SK-N-DZ (cell line): ENCODE measurements at places on chromosomes 16 and 17.
A peak's percentile ranks its signal among the peaks of the same experiment; 100 is the strongest.

- no peak for DNase-seq
Observed at GRCh38 chr17:3641717-3642486, 5.3 kb downstream of the CTNS start.

DNA sequence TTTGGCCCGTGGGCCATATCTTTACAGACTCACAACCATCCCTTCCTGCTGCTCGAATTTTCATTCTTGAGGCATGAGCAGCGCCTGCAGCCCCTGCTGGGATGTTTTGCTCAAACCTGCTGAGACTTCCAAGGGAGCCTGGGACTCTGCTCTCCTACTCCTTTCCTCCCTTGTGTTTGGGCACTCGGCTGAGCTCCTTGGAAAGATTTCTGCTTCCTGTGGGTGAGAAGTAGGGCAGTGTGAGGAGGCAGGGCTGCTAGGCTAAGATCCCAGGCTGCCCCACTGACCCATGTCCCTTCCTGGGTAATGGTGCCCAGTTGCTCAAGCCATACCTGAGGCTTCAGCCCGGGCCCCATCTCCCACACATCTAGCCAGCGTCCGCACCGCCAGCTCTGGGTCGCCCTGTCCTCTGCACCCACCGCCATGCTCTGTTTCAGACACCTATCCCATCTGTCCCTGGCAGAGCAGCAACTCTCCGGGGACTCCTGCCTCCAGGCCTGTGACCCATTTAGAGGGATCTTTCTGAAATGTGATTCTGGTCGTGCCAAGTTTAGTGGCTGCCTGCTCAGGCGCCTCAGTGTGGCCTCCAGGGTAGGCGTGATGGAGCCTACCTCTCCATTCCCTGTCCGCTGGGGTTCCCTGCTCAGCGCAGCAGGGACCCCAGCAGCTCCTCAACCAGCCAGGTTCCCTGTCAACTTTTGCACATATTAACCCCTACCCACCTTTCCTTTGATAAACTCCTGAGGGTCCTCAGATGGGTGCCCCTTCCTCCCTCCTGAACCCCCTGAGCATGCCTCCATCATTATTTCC lies 190.1 kb downstream of the CCDC182 start:
- DNase-seq: no peak

- DNase-seq: no peak
Observed at GRCh38 chr17:65783845-65784334, 222.4 kb upstream of the AXIN2 start.

GRCh38 chr17:51322390-51323029 lies 62.2 kb downstream of the UTP18 start:
- peak; percentile 32 for DNase-seq

DNA sequence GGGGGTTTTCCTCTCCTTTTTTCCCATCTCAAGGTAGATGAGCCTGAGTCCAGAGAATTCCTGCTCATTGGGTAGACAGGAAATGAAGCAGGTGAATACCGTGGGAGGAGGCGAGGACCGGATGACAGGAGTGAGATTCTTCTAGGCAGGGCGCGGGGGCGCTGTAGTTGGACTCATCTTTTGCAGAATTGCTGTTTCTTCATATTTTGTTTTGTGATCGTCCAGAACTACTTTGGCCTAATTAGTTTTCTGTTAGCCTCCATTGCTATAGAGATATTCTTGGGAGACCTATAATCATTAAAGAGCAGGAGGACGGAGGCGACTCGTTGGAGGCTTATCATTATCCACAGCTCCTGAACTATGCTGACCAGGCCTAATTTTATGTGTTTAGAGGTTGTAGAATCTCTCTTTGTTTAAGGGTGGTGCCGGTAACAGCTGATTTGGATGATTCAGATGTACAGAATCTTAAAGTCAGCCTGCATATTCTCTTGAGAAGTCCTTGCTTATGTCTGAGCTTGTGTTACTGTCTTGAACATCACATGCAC lies 650 bp downstream of the ATP6V0A1 start:
- DNase-seq: peak; percentile 61

GRCh38 chr17:17972126-17972951 lies at the start of the genes DRC3 and TOM1L2:
DRC3 (plus strand) TSS chr17:17972862; CDS start chr17:17977599, 4,737 bp downstream.
TOM1L2 (minus strand) TSS chr17:17972400; CDS start chr17:17972313, 87 bp downstream.
- DNase-seq: peak; percentile 100

- no peak for DNase-seq
Observed at GRCh38 chr16:66612422-66612821, 7.9 kb downstream of the CMTM3 start.

GRCh38 chr17:78875363-78876093 lies 27.5 kb downstream of the CEP295NL start:
- peak; percentile 56 for DNase-seq

- no peak for DNase-seq
Observed at GRCh38 chr16:81457326-81458133, 12.9 kb downstream of the CMIP start.

- no peak for DNase-seq
Observed at GRCh38 chr17:35242158-35242804, 591 bp upstream of the SLFN5 start.

- DNase-seq: no peak
Observed at GRCh38 chr17:61456061-61456681, 3.9 kb downstream of the TBX4 start.

DNA sequence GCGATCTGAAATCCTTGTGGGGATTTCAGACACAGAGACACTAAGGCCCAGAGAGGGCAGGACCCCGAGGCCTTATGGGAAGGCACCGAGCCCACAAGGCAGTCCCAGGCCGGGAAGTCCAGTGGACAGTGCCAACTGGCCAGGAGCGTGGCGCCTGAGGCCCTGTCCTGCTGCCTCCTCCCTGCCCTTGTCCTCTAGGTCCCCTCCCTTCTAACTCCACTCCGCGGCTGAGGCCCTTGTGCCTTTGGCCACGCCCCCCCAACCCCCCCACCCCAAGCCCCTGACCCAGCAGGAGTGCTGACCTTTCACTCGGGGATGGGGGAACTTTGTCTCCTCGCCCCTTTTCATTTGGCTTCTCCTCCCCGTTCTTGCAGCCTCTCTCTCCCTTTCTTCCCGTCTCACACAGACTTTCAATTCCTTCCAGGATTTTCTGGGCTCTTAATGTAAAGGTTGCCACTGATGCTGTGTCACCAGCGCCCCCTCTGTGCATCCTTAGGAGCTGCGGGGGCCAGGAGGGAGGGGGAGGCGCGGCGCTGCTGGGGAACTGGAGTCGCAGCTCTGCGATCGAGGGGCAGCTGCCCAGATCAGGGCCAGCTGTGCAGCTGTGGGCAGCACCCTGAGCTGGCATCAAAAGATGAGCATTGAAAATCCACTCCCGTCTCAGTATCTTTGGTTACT lies 29.1 kb downstream of the CRHR1 start:
- DNase-seq: no peak

GRCh38 chr16:84033251-84034195 lies 9.1 kb downstream of the SLC38A8 start:
- DNase-seq: no peak

- DNase-seq: no peak
Observed at GRCh38 chr17:79038545-79039135, 14.7 kb downstream of the C1QTNF1 start.

GRCh38 chr17:18278867-18279266 lies 18.4 kb downstream of the MIEF2 start:
- DNase-seq: no peak

GRCh38 chr17:61669522-61669921 lies 78.5 kb upstream of the NACA2 start:
- DNase-seq: no peak

DNA sequence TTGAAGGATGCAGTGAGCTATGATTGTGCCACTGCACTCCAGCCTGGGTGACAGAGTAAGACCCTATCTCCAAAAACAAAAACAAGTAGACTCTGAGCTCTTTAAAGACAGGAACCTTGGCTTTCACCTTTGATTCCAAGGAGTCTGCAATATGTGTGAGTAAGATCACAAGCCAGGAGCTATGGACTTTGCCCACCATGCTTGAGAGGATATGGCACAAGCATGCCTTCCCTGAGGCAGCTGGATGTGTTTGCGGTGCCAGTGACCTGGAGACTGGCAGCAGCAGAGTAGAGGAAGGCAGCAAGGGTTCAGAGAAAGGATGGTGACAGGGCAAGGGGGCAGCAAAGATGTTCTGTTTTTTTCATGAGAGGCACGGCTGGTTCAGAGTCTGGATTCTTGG lies 14.5 kb upstream of the PRKCA start:
- no peak for DNase-seq

GRCh38 chr16:86061721-86062120 lies 162.8 kb downstream of the IRF8 start:
- DNase-seq: no peak

DNA sequence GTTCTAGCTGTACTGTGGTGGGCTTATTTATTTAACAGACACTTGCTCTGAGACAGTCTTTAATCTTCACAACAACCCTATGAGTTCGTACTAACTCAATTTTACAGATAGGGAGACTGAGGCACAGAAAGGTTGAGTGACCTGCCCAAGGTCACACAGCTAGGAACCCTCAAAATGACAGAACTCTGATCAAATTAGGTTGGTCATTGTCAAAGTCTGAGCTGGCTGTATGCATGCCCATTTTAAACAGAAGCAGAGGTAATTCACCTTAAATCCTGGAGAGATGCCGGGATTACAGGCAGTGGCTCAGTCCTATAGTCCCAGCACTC lies 24.9 kb downstream of the LAT start:
- no peak for DNase-seq

DNA sequence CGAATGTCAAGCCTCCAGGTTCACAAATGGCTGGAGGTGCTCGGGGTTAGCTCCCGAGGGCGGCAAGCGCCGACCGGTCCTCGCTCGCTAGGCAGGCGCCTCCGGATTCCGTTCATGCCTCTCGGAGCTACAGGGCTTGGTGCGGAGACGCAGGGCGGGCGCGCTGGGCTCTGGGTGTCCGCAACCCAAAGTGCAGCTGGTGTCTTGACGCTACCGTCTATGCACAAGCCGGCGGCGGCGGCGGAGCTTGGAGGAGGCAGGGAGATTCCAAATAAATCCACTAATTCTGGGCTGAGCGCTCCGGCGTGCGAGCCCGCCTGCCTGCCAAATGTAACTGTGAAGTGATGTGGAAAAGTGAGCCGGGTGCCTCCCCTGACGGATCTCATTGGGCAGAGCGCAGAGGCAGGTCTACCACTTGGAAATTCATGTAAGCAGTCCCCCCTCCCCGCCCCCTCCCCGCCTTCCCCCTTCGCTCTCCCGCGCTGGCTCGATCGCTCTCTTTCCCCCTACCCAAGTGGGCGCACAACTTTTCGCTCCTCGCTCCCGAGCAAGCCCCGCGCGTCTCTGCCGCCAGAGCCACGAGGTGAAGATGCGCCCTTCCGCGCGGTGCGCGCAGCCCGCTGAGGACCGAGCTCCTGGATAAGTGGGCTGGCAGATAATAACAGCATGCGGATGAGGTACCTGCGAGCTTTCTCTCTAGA lies at the start of gene CDH8:
CDH8 (minus strand) TSS at position 338 of the 701 bp plus-strand sequence. CDS start 15,035 bp downstream, outside the sequence.
- peak; percentile 49 for DNase-seq

DNA sequence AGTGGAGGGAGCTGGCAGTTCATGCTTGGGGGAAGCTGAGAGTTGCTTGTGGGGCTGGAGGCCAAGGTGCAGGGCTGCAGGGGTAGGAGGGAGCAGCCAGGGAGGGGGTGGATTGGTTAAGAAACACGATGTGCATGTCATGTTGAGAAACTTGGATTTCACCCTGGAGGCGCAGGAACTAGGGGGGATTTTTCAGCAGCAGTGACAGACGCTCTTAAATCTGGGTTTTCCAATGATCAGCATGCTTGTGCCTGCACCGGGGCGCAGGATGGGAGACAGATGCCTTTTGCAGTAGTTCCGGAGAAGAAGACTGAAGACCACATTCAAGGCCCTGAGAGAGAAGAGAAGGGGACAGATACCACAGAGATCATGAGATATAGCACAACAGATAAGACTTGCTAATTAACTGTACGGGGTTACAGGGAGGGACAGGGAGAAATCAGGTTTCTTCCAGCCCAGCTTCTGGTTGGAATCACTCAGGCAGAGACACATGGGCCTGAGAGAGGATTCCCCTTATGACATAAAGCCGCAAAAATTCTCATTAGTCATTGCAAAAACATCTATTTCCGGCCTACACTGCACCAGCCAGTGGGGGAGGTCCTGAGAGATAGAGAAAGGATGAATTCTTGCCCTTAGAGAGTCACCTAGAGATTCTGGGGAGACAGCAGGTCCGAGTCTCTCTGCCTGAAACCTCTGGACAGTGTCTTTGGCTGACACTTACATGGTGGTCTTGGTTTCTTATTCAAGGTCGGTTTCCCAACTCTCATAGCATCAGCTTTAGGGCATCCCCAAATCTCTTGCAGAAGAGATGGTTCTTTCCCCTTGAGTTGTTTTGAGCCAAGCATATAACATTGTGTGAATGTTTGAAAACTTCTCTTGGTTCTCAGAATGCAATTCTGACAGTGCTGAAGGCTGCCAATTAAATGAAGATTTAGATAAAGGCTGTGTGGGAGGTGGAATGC lies 27.1 kb downstream of the CDH13 start:
- peak; percentile 42 for DNase-seq

DNA sequence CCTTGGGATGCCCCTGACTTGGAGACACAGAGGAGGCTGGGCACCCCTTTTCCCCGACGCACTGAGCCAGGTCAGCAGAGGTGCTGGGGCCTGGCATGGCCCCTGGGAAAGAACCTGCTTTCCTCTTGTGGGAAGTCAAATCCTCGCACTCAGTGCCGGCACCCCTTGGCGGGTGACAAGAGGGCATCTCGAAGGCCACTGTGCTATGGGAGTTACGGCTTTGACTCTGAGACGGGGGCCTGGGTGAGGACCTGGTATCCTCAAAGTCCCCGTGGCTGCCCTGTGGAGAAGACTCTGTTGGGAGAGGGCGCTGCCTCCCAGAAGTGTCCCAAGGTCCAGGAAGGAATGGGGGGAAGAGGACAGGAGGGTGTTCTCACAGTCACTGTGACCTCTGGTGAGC lies 117.0 kb downstream of the METRNL start:
- no peak for DNase-seq

GRCh38 chr17:17391668-17392370 lies 85.0 kb upstream of the MED9 start:
- DNase-seq: no peak

GRCh38 chr17:75130632-75131277 lies 787 bp downstream of the NT5C start:
- peak; percentile 84 for DNase-seq

- no peak for DNase-seq
Observed at GRCh38 chr17:8995711-8996110, 25.6 kb upstream of the NTN1 start.

DNA sequence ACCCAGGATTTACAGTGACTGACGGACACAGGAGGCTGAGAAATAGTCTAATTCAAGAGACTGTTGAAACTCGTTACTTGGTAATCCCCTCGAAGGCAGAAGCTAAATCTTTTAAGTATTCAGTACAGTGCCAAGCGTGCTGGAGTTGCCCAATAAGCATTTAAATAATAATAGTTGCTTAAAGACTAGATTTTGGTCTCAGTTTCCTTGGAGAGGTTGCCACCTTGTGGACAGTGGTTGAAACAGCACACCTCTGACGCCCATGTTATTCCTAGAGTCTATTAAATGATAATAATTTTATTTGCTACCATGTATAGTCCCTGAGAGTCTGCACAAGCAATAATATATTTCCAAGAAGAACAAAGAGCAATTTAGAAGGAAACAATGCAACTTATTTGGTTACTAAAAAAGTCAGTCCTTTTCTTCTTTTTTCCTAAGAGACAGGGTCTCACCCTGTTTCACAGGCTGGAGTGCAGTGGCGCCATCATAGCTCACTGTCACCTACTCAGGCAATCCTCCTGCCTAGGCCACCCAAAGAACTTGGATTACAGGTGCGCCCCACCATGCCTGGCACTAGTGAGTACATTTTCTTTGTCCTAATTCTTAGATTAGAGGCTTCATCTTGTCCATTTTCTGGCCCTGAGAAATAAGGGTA lies 138.0 kb upstream of the NUDT7 start:
- peak; percentile 52 for DNase-seq

- DNase-seq: peak; percentile 51
Observed at GRCh38 chr17:15260376-15261257, 4.5 kb downstream of the PMP22 start.
